Activated T-cell treated with anti-CD3 and anti-CD28 coated beads, Interleukin-2, amount 50 U/mL, for 72 hours (primary cell): ENCODE measurements at places on chromosomes 5 and 9. TPM values are rescaled to one million over a fixed set of nuclear protein-coding genes. Genes with fewer than 3 reads are reported as not detected.
A peak's percentile ranks its signal among the peaks of the same experiment; 100 is the strongest.

DNA sequence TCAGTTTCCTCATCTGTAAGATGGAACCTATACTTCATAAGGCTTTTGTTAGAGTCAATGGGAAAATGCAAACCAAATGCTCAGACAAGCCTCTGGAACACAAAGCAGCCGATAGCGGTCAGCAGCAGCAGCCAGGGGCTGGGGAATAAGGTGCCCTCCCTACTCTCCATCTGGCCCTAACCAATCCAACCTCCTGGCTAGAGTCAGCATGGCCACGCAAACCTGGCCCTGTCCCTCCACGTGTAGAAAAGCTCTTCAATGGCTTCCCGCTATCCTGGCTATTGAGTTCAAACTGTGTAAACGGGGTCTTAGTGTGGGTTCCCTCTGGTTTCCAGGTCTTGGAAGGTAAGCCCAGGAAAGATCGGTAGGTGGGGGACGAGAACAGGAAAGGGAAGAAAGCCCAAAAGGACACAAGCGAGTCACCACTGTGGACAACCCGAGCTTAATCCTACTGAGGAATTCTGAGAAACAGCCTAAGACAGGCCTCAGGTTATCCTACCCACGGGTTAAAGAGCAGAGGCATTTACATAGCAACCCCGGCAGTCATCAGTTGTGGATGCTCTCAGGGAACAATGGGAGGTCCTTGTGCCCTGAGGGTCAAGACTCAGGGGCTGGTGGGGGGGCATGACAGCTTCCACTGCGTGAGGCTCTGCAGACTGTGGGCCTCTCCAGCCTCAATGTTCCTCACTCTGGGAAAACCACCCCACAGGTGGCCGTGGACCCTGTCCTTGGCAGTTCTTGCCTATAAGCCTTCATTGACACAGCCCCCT, 30.9 kb downstream of the FABP6 start:
- no peak overlapping the region for H3K4me3 ChIP-seq
- no peaks in the 10 kb centered on the region for H3K4me1 ChIP-seq
- H3K27ac ChIP-seq = no peak overlapping the region
- no peak for DNase-seq
- peaks cover 23% of the 10 kb centered on the region for H3K27me3 ChIP-seq
- H3K36me3 ChIP-seq = no peaks in the 10 kb centered on the region

DNA sequence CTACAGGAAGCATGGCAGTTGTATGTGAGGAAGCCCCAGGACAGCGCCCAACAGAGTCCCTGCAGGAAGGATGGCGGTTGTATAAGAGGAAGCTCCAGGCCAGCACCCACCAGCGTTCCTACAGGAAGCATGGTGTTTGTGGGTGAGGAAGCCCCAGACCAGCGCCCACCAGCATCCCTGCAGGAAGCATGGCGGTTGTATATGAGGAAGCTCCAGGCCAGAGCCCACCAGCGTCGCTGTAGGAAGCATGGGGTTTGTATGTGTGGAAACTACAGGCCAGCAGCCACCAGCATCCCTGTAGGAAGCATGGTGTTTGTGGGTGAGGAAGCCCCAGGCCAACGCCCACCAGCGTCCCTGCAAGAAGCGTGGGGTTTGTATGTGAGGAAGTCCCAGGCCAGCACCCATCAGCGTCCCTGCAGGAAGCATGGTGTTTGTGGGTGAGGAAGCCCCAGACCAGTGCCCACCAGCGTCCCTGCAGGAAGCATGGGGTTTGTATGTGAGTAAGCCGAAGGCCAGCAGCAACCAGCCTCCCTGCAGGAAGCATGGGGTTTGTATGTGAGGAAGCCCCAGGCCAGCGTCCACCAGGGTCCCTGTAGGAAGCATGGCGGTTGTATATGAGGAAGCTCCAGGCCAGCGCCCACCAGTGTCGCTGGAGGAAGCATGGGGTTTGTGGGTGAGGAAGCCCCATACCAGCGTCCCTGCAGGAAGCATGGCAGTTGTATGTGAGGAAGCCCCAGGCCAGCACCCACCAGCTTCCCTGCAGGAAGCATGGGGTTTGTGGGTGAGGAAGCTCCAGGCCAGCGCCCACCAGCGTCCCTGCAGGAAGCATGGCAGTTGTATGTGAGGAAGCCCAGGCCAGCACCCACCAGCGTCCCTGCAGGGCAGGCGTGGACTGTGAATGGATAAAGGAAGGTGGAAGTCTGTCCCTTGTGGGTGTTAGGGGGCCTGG, 79.0 kb downstream of the DAP start:
- no peak overlapping the region for H3K27ac ChIP-seq
- DNase-seq = no peak
- H3K27me3 ChIP-seq = no peaks in the 10 kb centered on the region

DNA sequence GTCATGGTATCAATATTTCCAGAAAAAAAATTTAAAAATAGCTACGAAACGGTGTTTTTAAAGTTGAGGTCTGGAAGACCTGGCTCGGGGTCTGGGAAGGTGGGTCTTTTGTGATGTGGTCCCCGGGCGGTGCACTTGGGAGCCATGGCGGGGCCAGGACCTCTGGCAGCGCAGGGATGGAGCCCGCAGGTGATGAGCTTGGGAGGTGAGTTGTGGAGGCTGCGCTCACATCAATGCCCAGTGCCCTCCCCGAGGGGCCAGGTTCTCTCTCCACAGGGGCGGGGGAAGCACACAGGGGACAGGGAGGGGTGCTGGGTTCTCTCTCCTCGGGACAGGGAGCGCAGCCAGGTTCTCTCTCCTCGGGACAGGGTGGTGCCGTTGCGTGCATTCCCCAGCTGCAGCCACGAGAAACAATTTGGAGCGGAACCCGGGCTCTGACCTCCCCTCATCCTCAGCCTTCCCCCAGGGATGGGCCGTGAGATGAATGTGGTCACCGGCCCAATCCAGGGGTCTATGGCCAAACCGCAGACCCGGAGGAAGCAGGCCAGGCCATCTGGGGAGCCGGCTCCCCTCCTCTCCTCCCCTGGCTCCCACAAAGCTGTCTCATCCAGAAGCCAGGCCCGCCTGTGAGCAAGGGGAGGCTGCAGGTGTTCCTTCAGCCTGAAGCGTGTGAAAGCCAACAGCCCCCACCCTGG, 25.8 kb downstream of the DBH start:
- peaks cover 27% of the 10 kb centered on the region for H3K27me3 ChIP-seq
- H3K36me3 ChIP-seq = no peaks in the 10 kb centered on the region
- H3K27ac ChIP-seq = no peak overlapping the region
- peaks cover 30% of the 10 kb centered on the region for H3K4me1 ChIP-seq
- DNase-seq = no peak

- peak; percentile 31 for DNase-seq
- no peak overlapping the region for H3K27ac ChIP-seq
- H3K27me3 ChIP-seq = peaks cover 44% of the 10 kb centered on the region
- H3K4me1 ChIP-seq = peaks cover 33% of the 10 kb centered on the region
- peaks cover under 1% of the 10 kb centered on the region for H3K36me3 ChIP-seq
- no peak overlapping the region for H3K4me3 ChIP-seq
Measured at GRCh38 chr5:66945389-66946349, 250.9 kb downstream of the CD180 start.

- no peak for DNase-seq
- peaks cover 2% of the 10 kb centered on the region for H3K36me3 ChIP-seq
- H3K27me3 ChIP-seq = peaks cover 15% of the 10 kb centered on the region
- H3K4me1 ChIP-seq = no peaks in the 10 kb centered on the region
- no peak overlapping the region for H3K4me3 ChIP-seq
- H3K27ac ChIP-seq = no peak overlapping the region
Measured at GRCh38 chr5:60387051-60387440, 312.9 kb downstream of the DEPDC1B start.

- peaks cover 7% of the 10 kb centered on the region for H3K4me1 ChIP-seq
- H3K27me3 ChIP-seq = peaks cover 6% of the 10 kb centered on the region
- no peak overlapping the region for H3K4me3 ChIP-seq
- H3K36me3 ChIP-seq = no peaks in the 10 kb centered on the region
- no peak overlapping the region for H3K27ac ChIP-seq
Measured at GRCh38 chr5:179165421-179166170, 105.4 kb downstream of the ZNF354C start.

DNA sequence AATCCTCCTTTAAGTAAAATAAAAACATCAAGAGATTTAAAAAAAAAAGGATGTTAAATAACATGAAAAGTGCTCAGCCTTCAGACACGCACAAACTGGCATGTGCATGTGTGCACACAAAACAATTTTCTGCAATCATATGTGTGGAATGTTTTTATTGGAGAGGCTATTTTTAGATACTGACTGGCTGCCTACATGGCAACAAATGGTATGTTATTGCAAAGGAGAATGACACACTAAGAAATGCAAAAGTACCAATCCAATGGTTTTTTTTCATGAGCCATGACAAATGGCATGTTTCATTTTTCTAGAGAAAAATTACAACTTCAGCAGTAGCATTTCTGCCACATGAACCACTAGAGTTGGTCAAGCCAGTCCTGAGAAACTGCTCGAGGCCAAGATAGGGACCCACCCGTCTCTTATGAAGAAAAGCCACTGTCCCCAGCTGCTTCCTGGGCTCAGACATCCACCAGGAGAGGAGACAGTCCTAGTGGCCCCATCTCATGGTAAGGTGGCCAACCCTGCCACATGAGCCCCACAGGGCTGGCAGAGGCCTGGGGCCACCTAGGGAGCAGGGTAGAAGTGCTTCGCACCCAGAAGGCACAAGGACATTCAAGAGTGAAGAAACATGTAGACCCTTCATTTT, 116.4 kb downstream of the MYO10 start:
- H3K27me3 ChIP-seq = no peaks in the 10 kb centered on the region
- H3K4me3 ChIP-seq = no peak overlapping the region
- H3K27ac ChIP-seq = no peak overlapping the region
- no peaks in the 10 kb centered on the region for H3K4me1 ChIP-seq
- no peaks in the 10 kb centered on the region for H3K36me3 ChIP-seq
- no peak for DNase-seq

GRCh38 chr5:156949424-156949823, 13.6 kb downstream of the TIMD4 start:
- H3K36me3 ChIP-seq = no peaks in the 10 kb centered on the region
- H3K4me1 ChIP-seq = peaks cover 25% of the 10 kb centered on the region
- H3K27me3 ChIP-seq = no peaks in the 10 kb centered on the region
- H3K4me3 ChIP-seq = peak overlapping the region; percentile 30
- DNase-seq = no peak
- no peak overlapping the region for H3K27ac ChIP-seq

DNA sequence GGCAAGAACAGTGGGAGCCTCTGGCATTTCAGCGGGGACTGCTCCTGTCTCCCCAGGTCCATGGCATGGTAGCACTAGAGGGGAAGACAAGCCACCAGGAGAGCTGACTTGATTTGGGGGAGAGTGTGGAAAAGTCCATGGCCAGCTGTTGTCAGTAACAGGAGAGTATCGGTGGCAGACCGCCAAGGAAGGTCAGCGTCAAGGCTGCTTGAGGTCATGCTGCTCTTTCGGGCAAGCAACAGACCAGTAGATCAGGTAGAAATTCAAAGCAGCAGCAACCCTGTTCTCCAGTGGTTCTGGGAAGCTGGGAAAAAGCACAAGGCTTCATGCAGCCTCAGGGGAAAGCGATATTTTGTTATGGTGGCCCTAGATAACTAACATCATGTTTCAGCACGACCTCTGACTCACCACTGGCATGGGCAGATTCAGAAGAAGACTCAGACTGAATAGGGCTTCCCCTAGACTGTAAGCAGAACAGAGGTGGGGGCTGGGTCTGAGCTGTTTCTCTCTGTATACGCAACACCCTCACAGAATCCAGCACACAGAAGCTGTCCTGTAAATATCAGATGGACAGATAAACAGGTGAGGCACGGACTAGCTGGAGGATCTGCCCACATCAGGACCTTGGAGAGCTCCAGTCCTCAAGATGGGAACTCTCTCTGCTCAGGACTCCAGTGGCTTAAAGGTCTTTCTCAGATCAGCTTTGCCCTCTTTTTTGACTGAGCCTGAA, 35.2 kb upstream of the PLEKHG4B start:
- no peak overlapping the region for H3K27ac ChIP-seq
- peaks cover 4% of the 10 kb centered on the region for H3K36me3 ChIP-seq
- no peak for DNase-seq

- no peaks in the 10 kb centered on the region for H3K36me3 ChIP-seq
- H3K4me3 ChIP-seq = no peak overlapping the region
- no peak overlapping the region for H3K27ac ChIP-seq
- no peaks in the 10 kb centered on the region for H3K4me1 ChIP-seq
- no peaks in the 10 kb centered on the region for H3K27me3 ChIP-seq
- no peak for DNase-seq
Measured at GRCh38 chr5:116730185-116730584, 155.6 kb upstream of the SEMA6A start.

- DNase-seq = no peak
- H3K36me3 ChIP-seq = peaks cover 5% of the 10 kb centered on the region
- H3K4me1 ChIP-seq = no peaks in the 10 kb centered on the region
- no peaks in the 10 kb centered on the region for H3K27me3 ChIP-seq
- no peak overlapping the region for H3K27ac ChIP-seq
Measured at GRCh38 chr5:137825165-137825564, 42.5 kb upstream of the MYOT start.

GRCh38 chr5:82150559-82150958, 127.6 kb downstream of the RPS23 start:
- no peak overlapping the region for H3K27ac ChIP-seq
- DNase-seq = no peak
- no peaks in the 10 kb centered on the region for H3K4me1 ChIP-seq
- H3K36me3 ChIP-seq = no peaks in the 10 kb centered on the region
- H3K27me3 ChIP-seq = no peaks in the 10 kb centered on the region

DNA sequence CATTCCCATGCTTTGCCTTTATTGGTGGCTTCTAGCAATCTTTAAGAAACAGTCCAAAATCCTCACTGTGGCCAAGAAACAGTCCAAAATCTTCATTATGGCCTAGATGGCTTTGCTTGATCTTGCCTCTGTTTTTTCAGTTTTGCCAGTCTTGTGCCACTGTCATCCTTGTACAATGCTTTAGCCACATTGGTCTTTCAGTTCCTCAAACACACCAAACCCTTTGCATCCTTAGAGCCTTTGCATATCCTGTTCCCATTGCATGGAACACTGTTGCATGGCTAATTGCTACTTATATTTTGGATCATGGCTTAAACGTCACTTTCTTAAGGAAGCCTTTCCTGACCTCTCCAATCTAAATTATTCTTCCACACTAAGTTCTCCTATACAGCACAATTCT, 22.1 kb downstream of the MRRF start:
- no peaks in the 10 kb centered on the region for H3K27me3 ChIP-seq
- H3K4me3 ChIP-seq = no peak overlapping the region
- H3K4me1 ChIP-seq = no peaks in the 10 kb centered on the region
- no peak overlapping the region for H3K27ac ChIP-seq
- no peak for DNase-seq

The WWC1 gene
- total RNA-seq = not detected

The PAEP gene
- not detected for total RNA-seq

The PCDHB9 gene
- not detected for total RNA-seq

The HNRNPA0 gene
- 36.3 TPM for total RNA-seq

The SET gene
- 582 TPM for total RNA-seq

The MYOZ3 gene
- total RNA-seq = 0.16 TPM

The OR1Q1 gene
- total RNA-seq = 0.26 TPM

The TOPORS gene
- total RNA-seq = 13.8 TPM

The C9orf40 gene
- total RNA-seq = 23.1 TPM

The EDIL3 gene
- not detected for total RNA-seq

The ITGA2 gene
- total RNA-seq = 0.79 TPM

The FOXD4L3 gene
- not detected for total RNA-seq

The SPATA31D4 gene
- total RNA-seq = not detected

The HMMR gene
- 87.2 TPM for total RNA-seq

The IFNE gene
- not detected for total RNA-seq

The PLPP6 gene
- total RNA-seq = 4.8 TPM

The FAM169A gene
- 12.9 TPM for total RNA-seq
